ENCODE measurements at places on chromosomes 16 and 17. TPM values are rescaled to one million over a fixed set of nuclear protein-coding genes. Genes with fewer than 3 reads are reported as not detected.

SLC16A6 gene
- not detected for total RNA-seq

DNA sequence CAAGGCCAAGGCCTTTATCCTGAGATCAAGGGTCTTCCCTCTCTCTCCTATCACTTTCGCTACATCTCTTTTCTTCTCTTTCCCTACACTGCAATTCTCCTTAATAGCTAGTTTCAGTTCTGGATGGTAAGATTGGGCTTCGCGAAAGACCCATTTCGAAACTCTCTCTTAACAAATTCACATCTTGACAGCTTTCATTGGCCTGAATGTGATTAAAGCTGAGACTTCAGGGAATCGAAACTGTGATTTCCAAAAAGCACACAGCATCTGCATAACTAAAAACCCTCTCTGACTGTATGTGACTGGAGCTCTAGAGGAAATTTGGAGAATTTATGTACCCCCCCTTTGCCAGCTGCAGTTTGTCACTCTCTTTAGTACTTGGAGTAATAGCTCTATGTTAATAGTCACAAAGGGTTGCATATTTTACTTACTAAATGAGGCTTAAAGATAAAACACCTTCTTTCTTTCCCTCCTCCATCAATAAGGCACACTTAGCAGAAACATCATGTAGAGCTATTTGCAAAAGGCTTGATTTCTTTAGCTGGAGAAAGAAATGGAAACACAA lies 105.3 kb upstream of the FAM20A start:
- no peak for DNase-seq
- no peaks in the 10 kb centered on the region for H3K27me3 ChIP-seq
- H3K27ac ChIP-seq = peak overlapping the region; percentile 28
- no peaks in the 10 kb centered on the region for H3K4me1 ChIP-seq

- no peaks in the 10 kb centered on the region for H3K27me3 ChIP-seq
- no peak for DNase-seq
- H3K4me1 ChIP-seq = peaks cover 27% of the 10 kb centered on the region
- H3K27ac ChIP-seq = peak overlapping the region; percentile 59
- H3K36me3 ChIP-seq = no peaks in the 10 kb centered on the region
Observed at GRCh38 chr17:27808628-27809027, 8.3 kb upstream of the NOS2 start.

GRCh38 chr16:77502448-77502847 lies 67.6 kb upstream of the ADAMTS18 start:
- no peaks in the 10 kb centered on the region for H3K4me1 ChIP-seq
- H3K27ac ChIP-seq = no peak overlapping the region
- no peak for DNase-seq
- H3K27me3 ChIP-seq = no peaks in the 10 kb centered on the region
- no peak overlapping the region for H3K4me3 ChIP-seq

CHST4 gene
- not detected for total RNA-seq

KRT40 gene
- total RNA-seq = not detected

DNA sequence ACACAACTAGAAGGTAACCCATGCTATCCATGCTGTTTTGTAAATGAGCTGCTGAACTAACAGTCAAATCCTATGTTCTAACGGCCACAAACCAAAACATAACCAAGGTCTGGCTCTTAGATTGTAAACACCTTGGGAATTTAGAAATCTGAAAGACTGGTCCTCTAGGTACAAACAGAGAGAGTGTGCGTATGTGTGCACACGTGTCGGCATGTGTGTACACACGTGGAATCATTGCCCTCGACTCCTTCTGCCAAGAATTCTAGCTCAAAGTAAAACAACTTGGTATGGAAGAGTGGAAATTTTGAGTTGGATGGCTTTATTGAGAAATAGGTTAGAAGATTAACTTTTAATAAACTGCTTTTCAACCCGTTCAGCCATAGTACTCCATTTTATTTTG lies 18.1 kb upstream of the GHDC start:
- H3K36me3 ChIP-seq = peaks cover 44% of the 10 kb centered on the region
- no peak for DNase-seq
- no peaks in the 10 kb centered on the region for H3K27me3 ChIP-seq
- H3K27ac ChIP-seq = peak overlapping the region; percentile 65
- peaks cover 3% of the 10 kb centered on the region for H3K4me1 ChIP-seq

PRSS33 gene
- total RNA-seq = not detected

GRCh38 chr17:34236281-34236892 lies 18.7 kb upstream of the CCL2 start:
- H3K27ac ChIP-seq = peak overlapping the region; percentile 49
- no peak for DNase-seq
- no peaks in the 10 kb centered on the region for H3K27me3 ChIP-seq
- H3K36me3 ChIP-seq = no peaks in the 10 kb centered on the region
- H3K4me3 ChIP-seq = no peak overlapping the region
- peaks cover 9% of the 10 kb centered on the region for H3K4me1 ChIP-seq

DNA sequence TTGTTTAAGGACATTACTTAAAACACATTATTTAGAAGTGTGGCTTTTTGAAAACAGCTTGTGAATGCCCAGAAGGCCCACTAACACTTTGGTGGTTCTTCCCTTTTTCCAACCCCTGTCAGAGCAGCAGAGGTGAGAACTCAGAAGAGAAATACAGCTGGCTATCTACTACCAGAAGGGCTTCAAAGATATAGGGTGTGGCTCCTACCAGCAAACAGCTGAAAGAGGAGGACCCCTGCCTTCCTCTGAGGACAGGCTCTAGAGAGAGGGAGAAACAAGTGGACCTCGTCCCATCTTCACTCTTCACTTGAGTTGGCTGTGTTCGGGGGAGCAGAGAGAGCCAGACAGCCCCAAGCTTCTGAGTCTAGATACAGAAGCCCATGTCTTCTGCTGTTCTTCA lies 6.9 kb upstream of the RAPGEFL1 start:
- H3K27ac ChIP-seq = no peak overlapping the region
- no peak for DNase-seq
- H3K4me3 ChIP-seq = no peak overlapping the region

DNA sequence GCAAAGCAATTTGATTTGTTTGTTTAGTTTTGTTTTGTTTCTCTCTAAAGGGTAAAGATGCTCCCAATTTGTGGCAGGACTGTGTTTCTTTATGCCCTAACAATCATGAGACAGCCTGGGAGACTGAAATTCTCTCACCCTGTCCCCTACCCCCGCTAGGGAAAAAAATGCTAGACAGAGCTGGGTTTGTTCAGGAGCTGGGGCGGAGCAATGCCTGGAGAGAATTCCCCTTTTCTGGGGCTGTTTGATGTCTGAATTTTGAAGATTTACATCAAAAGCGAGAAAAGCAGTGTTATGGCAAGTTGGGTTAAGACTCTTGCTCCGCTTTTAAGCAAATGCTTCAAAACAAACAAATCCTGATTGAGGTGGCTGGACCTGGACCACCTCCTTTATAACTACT lies 8.4 kb downstream of the MAF start:
- peak overlapping the region; percentile 85 for H3K27ac ChIP-seq
- DNase-seq = no peak
- peaks cover 62% of the 10 kb centered on the region for H3K27me3 ChIP-seq
- H3K36me3 ChIP-seq = no peaks in the 10 kb centered on the region
- no peak overlapping the region for H3K4me3 ChIP-seq
- H3K4me1 ChIP-seq = no peaks in the 10 kb centered on the region

- H3K27ac ChIP-seq = no peak overlapping the region
- DNase-seq = no peak
- H3K27me3 ChIP-seq = no peaks in the 10 kb centered on the region
- peaks cover 3% of the 10 kb centered on the region for H3K4me1 ChIP-seq
Observed at GRCh38 chr16:22785552-22785951, 28.4 kb upstream of the HS3ST2 start.

- no peak overlapping the region for H3K27ac ChIP-seq
- H3K4me3 ChIP-seq = no peak overlapping the region
- DNase-seq = no peak
- H3K36me3 ChIP-seq = no peaks in the 10 kb centered on the region
- peaks cover 19% of the 10 kb centered on the region for H3K4me1 ChIP-seq
- H3K27me3 ChIP-seq = peaks cover 37% of the 10 kb centered on the region
Observed at GRCh38 chr17:77738751-77739531, 219.6 kb upstream of the TNRC6C start.

CCL16 gene
- not detected for total RNA-seq

DNA sequence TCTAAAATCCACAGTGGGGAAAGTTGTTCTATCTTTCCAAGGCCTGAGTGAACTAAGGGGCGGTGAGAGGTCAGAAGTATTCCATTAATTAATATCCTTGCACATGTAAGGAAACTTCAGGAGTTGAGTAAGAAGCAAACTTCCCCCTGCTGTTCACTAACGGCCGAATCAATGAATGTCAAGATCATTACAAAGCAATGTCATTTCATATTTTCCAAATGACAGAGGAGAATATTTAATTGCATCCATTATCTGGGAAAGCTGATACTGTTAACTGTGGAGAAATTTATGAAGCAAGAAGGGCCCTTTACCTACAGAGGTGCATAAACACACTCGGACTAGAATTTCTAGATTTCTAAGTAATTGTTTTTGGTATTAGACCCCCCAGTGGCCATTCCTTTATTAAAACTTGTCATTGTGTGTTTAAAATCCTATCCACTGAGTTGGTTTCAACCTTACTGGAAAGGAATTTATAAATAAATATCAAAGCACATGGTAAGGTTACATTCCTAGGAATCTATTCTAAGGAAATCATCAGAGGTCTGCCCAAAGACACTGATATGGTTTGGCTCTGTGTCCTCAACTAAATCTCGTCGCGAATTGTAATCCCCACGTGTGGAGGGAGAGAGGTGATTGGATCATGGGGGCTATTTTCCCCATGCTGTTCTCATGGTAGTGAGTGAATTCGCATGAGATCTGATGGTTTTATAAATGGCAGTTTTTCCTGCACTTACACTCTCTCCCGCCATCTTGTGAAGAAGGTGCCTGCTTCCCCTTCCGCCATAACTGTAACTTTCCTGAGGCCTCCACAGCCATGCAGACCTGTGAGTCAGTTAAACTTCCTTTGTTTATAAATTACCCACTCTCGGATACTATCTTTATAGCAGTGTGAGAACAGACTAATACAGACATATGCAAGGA lies 20.4 kb upstream of the SMURF2 start:
- no peaks in the 10 kb centered on the region for H3K4me1 ChIP-seq
- H3K4me3 ChIP-seq = no peak overlapping the region
- no peaks in the 10 kb centered on the region for H3K27me3 ChIP-seq

GRCh38 chr16:53052519-53053501 lies at the start of gene CHD9NB:
Gene CHD9NB (minus strand): TSS chr16:53052897. CDS start chr16:53044158, 8,739 bp downstream.
- peak within 1 kb of the TSS; percentile 87 for H3K27ac ChIP-seq
- no peaks in the 10 kb centered on the region for H3K27me3 ChIP-seq
- DNase-seq = peak; percentile 75
- peak within 1 kb of the TSS; percentile 18 for H3K4me3 ChIP-seq
- peaks cover 22% of the 10 kb centered on the region for H3K4me1 ChIP-seq

ADAT1 gene
- total RNA-seq = 52.6 TPM

- DNase-seq = no peak
- no peaks in the 10 kb centered on the region for H3K27me3 ChIP-seq
- no peaks in the 10 kb centered on the region for H3K36me3 ChIP-seq
- no peak overlapping the region for H3K4me3 ChIP-seq
Observed at GRCh38 chr17:51651513-51652298, 391.4 kb downstream of the UTP18 start.

KANSL1 gene
- 161 TPM for total RNA-seq
